Muscle of leg (tissue), 16 donors: ENCODE measurements at places on chromosomes 7 and 10. TPM values are rescaled to one million over a fixed set of nuclear protein-coding genes. Genes with fewer than 3 reads are reported as not detected.

Gene PHKG1
- 52.4 TPM for total RNA-seq

Gene MYO1G
- 0.58 TPM for total RNA-seq

Gene C10orf67
- 0.04 TPM for total RNA-seq

Gene SPDYE2B
- total RNA-seq: not detected

Gene PNLIPRP1
- not detected for total RNA-seq

Gene DPYSL4
- total RNA-seq: 1.3 TPM

Gene TES
- total RNA-seq: 23.2 TPM

Gene SLC4A2
- total RNA-seq: 41.0 TPM

Gene NKX1-2
- total RNA-seq: not detected

Gene NUTM2B
- total RNA-seq: 0.75 TPM

Gene OR2A1
- 0.13 TPM for total RNA-seq

Gene TMEM229A
- total RNA-seq: not detected

Gene LLCFC1
- not detected for total RNA-seq

Gene KLF14
- 0.98 TPM for total RNA-seq

Gene ZNF804B
- under 0.01 TPM for total RNA-seq

Gene MBL2
- total RNA-seq: not detected

Gene HABP2
- total RNA-seq: 0.04 TPM

Gene ZNF722
- not detected for total RNA-seq

Gene IFT22
- total RNA-seq: 25.9 TPM

Gene FAM25G
- total RNA-seq: not detected

Gene RPEL1
- not detected for total RNA-seq

Gene PRF1
- total RNA-seq: 0.53 TPM

Gene TRIM74
- 0.49 TPM for total RNA-seq

Gene SH2D4B
- 0.04 TPM for total RNA-seq

Gene MAD1L1
- 38.7 TPM for total RNA-seq

Gene SMKR1
- total RNA-seq: not detected

Gene FAM237B
- total RNA-seq: not detected

Gene INSYN2A
- total RNA-seq: 0.62 TPM

Gene TUBAL3
- total RNA-seq: 0.09 TPM

Gene CD36
- 300 TPM for total RNA-seq

Gene CRPPA
- 6.6 TPM for total RNA-seq

Gene JCAD
- total RNA-seq: 33.4 TPM

Gene LRRC4
- total RNA-seq: 2.0 TPM

Gene COBL
- total RNA-seq: 60.6 TPM

Gene TSPAN33
- total RNA-seq: 23.9 TPM

Gene BTBD16
- 0.27 TPM for total RNA-seq

Gene NME8
- 0.22 TPM for total RNA-seq

Gene FEZF1
- total RNA-seq: not detected

Gene PRKCQ
- total RNA-seq: 16.5 TPM

Gene NEUROD6
- 0.04 TPM for total RNA-seq

Gene CYP3A5
- 0.93 TPM for total RNA-seq

Gene PNLIPRP3
- 0.04 TPM for total RNA-seq

Gene VSTM4
- total RNA-seq: 39.5 TPM

Gene ARID5B
- 13.8 TPM for total RNA-seq

Gene RET
- total RNA-seq: 1.2 TPM

Gene PLXNA4
- total RNA-seq: 1.9 TPM

Gene IFIT2
- total RNA-seq: 6.4 TPM

Gene ADAMTS14
- total RNA-seq: 12.5 TPM

Gene AHR
- total RNA-seq: 41.4 TPM

Gene EPO
- not detected for total RNA-seq

Gene DPY19L1
- total RNA-seq: 22.5 TPM

Gene PNLIPRP2
- 0.49 TPM for total RNA-seq

Gene AGR2
- total RNA-seq: 7.2 TPM
